ENCODE measurements at places on chromosomes 2 and 18.

- DNase-seq, result no peak
These were observed 164.1 kb downstream of the GALNT14 start for GRCh38 chr2:30974092-30974491.

- no peak for DNase-seq
These were observed 247.9 kb downstream of the ATAD2B start for GRCh38 chr2:23679044-23679443.

DNA sequence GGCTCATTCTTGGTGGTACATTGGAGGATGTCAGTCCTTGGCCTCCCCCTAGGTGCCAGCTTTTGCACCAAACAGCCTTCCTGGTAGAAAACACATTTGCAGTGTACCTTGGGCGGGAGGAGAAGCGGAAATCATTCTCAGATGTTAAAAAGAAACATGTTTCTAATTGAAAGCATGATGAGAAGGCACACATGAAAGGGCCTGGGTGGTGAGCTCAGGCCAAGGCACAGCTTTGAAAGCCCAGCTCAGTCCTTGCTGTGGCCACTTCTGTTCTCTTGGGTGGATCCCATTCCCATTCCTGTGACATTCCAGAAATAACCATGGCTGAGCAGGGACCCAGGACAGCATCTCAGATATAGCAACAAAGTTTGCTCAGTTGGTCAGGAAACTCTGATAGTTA lies 71.5 kb downstream of the LTBP1 start:
- no peak for DNase-seq

GRCh38 chr2:147910990-147911473 lies 66.2 kb downstream of the ACVR2A start:
- peak; percentile 2 for DNase-seq

DNA sequence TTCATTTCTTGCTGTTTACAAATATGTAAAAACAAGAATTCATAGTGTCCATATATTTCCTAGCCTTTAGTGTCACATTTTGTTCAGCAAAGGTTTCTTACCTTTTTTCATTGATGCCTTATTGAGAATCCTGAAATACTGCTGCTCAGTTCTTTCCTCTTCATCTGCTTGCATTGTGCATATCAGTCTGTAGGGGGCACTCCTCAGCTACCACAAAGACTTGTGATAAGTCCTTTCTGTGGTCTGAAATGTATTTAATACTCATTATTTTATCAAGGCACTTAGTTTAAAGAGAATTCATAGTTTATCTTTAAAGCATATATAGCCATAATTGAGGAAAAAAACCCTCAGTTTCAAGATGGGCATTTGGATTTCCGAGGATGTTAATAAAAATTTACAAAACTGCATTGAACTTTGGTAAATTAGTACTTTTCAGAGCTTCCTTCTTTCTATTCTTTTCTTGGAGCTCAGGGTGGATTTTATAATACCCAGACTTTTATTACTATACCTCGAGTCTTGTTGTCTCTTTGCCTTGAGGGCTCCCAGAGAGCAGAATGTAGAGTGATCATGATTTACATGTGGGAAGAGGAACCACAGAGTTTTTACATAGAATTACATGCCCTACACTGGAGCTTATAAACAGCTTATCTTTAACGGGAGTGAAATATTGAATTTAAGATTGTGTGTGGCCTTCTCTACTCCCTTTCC lies 570.1 kb downstream of the PLCL1 start:
- DNase-seq, result no peak

- no peak for DNase-seq
These were observed 110.2 kb downstream of the ANTXR1 start for GRCh38 chr2:69123182-69123581.

GRCh38 chr2:15010346-15010745 lies 377.8 kb downstream of the LRATD1 start:
- DNase-seq, result no peak
